ENCODE measurements at places on chromosomes 16 and 17.

DNA sequence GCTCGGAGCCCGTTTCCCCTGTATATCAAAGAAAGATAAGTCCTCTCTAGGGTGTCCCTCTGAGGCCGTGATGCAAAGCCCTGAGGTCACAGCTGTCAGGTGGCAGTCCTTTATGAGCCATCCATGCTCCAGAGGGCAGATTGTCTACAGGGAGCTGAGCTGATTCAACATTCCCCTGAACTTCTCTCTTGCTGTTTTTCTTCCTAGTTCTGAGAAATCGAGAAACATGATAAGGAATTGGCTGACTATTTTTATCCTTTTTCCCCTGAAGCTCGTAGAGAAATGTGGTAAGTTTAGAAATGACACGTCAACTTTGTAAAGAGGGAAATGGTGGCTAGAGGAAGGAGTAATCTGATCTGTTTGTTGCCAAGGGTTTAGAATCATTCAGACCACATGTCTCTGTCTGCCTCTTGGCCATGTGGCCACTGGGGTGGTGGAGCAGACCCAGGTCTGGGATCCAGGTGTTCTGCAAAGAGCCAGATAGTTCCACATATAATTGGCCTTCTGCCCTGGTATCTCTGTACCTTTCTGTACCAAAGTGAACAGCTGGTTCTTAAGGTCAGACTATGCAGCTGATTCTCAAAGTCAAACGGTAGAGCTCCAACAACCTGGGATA, 3.5 kb downstream of the CTNS start:
- peaks cover 2% of the 10 kb centered on the region for H3K36me3 ChIP-seq
- peaks cover 13% of the 10 kb centered on the region for H3K4me1 ChIP-seq
- no peak overlapping the region for H3K27ac ChIP-seq
- DNase-seq, result no peak

DNA sequence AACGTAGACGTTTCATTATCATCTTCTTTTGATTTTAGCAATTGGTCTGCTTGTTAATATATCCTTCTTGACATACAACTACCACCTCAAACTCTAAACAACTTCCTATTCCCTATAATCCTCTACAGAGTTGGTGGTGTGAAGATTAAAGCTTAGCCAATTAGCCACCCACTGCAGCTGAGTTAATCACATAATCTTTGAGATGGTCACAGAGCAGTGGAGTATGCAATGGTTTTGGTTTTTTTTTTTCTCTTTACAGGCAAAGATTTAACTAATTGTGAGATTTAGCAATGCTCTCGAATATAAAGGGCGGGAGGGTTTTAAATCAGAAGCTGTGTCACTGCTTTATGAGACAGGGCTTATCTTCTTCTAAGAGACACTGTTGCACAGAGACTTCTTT, 37.0 kb downstream of the STX8 start:
- H3K4me3 ChIP-seq, result no peak overlapping the region
- peaks cover 8% of the 10 kb centered on the region for H3K4me1 ChIP-seq
- DNase-seq, result no peak
- H3K27ac ChIP-seq, result no peak overlapping the region
- H3K36me3 ChIP-seq, result peaks cover 8% of the 10 kb centered on the region
- H3K27me3 ChIP-seq, result no peaks in the 10 kb centered on the region

DNA sequence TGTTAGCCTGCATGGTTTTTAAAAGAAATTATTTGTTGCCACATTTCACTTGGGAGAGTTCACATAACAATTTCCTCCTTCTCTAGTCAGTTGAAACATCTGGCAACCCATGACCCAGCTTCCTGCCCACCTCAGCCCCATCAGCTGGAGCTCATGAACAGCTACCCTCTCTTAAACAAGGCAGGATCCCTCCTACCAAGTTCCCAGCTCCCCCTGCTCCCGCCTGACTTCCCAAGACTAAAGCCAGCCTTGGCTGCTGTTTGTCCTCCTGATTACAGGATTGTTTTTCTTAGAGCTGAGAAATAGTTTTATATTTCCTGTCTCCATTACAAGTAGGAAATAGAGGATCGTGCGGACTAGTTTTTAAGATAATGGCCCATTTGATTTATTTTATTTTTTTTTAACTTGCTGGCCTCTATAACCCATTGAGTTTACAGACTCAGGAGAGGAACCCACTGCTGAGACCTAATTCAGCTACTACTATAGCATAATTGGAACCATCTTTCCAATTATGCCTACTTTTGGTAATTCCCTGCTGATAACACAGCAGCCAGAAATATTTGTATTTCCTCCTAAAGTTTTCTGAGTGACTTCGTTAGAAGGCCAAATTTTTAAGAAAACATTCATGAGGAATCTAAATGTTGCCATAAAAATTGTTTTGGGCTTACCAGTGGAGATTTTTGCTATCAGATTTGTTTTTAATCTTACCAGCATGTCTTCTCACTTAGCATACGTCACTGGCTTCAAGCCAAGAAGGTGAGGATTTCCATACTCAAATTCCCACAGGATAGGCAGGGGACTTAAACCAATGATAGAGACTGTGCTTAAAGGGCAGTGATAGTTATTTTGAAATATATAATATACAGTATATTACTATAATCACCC, 90.0 kb downstream of the ELAC2 start:
- H3K4me3 ChIP-seq, result no peak overlapping the region
- H3K36me3 ChIP-seq, result peaks cover 9% of the 10 kb centered on the region

GRCh38 chr16:96935-97381, 18.9 kb downstream of the MPG start:
- DNase-seq, result peak; percentile 76
- no peak overlapping the region for H3K27ac ChIP-seq
- H3K36me3 ChIP-seq, result peaks cover 2% of the 10 kb centered on the region
- no peaks in the 10 kb centered on the region for H3K27me3 ChIP-seq

DNA sequence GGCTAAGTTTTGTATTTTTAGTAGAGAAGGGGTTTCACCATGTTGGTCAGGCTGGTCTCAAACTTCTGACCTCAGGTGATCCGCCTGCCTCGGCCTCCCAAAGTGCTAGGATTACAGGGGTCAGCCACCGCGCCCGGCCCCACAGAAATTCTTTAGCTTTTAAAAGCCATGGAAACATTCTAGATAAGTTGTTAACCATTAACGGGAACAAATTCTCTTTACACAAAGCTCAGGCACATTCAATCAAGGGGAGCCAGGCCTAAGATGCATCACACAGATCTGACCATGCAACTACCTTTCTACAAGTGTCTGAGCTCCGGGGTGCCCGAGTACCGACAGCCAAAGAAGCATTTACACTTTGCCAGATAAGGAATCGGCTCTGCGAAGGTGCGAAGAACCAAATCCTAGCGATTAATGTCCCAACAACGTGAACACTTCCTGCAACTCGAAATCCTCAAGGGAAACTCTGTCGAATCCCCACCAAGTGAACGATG, 1.0 kb downstream of the EMC8 start:
- H3K27ac ChIP-seq, result peak overlapping the region; percentile 98
- H3K36me3 ChIP-seq, result peaks cover 23% of the 10 kb centered on the region
- DNase-seq, result no peak
- H3K4me3 ChIP-seq, result peak overlapping the region; percentile 89
- peaks cover 37% of the 10 kb centered on the region for H3K4me1 ChIP-seq
- H3K27me3 ChIP-seq, result no peaks in the 10 kb centered on the region

Data from progenitor cell of endocrine pancreas (in vitro differentiated cells).